ENCODE measurements at places on chromosomes 5 and 9.

DNA sequence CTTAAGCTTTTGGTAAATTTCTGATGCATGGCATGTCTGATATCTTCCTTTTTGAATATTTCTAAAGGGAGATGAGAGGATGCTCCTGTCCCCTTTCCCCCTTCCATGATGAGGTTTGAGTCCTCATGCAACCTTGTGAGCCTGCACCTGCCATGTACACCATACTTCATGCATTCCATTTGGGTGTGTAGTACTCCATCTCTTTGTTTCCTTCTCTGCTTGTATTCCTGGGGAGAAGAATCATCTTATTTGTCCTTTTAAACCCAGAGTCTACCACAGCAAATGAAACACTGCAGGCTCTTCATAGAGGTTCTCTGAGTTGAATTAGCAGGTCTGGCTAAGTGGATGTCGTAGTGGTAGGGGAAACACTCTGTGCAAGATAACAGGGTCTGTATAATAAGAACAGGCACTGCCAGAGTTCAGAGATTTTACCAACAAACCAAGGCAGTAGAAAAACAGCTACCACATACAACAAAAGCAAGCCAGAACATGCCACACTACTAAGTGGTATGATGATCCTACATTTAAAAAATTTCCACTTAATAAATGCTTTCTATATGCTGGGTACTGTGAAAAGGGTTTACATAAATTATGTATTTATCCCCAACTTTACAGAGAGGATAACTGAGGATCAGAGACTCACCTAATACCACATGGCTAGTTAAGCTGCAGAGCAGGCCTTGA, 439.8 kb upstream of the GRIA1 start:
- DNase-seq, result no peak

DNA sequence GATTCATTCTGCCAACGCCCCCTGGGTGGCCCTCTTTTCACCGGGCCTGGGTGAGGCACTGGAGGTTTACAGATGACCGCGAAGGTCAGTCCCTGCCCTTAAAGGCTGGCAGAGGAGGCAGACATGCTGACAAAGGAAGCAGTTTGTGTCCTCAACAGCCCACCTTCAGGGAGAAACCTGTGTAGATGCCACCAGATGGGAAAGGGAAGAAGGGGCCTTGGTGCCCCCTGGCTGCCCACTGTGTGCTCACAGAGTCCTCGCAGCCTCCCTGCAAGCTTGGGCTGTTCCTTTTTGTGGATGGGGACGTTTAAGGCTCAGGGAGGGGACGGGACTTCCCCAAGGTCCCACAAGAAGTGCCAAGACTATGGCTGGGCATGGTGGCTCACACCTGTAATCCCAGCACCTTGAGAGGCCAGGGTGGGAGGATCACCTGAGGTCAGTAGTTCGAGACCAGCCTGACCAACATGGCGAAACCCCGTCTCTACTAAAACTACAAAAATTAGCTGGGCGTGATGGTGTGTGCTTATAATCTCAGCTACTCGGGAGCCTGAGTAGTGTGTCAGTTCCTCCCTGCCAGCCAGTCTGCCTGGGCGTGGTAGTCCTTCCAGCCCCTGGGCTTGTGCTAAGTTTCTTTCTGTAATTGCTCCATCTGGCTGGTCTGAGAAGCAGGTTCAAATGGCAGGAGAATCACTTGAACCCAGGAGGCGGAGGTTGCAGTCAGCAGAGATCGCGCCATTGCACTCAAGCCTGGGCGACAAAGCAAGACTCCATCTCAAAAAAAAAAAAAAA, 36.2 kb downstream of the NEK6 start:
- no peak for DNase-seq

DNA sequence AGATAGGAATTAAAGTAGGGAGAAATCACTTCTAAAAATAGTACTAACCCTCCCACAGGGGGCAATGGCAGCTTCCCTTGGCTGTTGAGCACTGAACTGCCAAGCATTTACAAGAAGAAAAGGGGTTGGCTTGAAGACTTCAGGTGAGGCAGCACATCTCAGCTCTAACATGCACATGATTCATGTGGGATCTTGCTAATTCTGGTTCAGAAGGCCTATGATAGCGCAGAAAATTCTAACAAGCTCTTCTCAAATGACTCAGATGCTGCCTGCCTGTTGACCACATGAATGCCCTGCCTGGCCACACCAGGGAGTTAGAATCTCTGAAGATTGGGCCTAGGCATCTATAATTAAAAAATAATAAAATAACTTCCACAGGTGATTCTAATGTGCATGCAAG, 22.6 kb downstream of the CD180 start:
- DNase-seq, result no peak

- DNase-seq, result no peak
Observed at GRCh38 chr9:117733465-117733864, 29.3 kb downstream of the TLR4 start.

GRCh38 chr5:88238732-88239131, 29.9 kb downstream of the TMEM161B start:
- DNase-seq, result no peak

DNA sequence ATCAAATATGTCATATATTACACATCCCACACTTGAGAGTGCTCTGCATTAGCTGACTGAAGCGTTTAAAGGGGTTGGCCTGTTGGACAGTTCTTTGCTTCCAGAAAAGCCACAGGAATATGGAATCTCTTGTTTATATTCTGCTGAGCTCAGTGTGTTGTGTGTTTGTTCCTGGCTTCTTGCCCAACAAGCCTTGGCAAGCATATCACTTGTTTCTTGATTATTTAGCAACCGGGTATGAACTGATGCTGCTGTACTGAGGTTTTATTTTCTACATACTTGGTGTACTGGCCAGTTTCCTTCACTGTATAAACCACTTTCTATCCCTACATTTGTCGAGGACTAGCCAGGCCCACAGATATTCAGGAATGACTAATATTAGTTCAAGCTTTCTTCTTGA, 378.9 kb downstream of the KCTD16 start:
- DNase-seq, result no peak

DNA sequence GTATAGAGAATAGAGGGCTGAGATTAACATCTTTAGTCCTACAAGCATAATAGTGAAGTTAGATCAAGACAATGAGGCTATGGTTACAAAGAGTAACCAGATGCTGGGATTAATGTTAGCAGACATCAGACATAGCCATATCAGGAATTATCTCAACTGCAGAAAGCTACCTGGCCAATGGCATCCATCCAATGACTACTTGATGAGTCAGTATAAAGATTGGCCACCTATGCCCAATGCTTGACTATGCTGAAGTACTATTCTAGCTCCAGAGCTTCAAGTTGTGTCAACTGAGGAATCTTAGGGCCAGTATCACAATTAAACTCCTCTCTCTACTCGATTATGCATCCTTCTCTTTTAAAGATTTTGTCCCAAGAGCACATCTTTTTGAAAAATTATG, 541.4 kb downstream of the PRELID2 start:
- no peak for DNase-seq

GRCh38 chr9:100521282-100521681, 48.3 kb downstream of the TMEFF1 start:
- DNase-seq, result no peak

DNA sequence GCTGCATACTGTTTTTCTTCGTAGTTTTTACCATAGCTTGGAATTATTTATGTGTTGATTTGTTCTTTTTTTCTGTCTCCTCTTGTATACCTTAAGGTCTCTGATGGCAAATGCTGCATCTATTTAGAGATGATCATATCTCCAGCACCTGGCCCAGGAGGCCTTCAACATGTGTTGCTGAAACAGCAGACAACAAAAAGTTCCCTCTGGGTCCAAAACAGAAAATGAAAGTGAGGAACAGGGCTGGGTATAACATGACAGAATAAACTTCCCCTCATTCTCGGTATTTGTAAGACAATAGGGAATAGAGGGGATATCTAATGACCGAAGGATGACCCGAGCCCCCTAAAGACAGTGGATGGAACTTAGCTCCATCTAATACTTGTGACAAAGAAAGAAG, 22.7 kb upstream of the PCSK1 start:
- DNase-seq, result no peak

- no peak for DNase-seq
Observed at GRCh38 chr9:137128158-137128861, 10.6 kb upstream of the GRIN1 start.

DNA sequence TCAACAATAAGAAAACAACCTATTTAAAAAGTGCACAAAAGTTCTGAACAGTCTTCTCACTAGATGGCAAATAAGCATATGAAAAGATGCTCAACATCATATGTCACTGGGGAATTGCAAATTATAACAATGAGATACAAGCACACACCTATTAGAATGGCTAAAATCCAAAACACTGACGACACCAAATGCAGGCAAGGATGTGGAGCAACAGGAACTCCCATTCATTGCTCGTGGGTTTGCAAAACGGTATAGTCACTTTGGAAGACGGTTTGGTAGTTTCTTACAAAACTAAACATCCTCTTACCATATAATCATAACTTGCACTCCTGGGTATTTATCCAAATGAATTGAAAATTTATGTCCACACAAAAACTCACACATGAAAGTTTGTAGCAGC, 100.9 kb upstream of the TBC1D2 start:
- no peak for DNase-seq

GRCh38 chr9:68751556-68751955, 46.5 kb downstream of the PIP5K1B start:
- DNase-seq, result no peak

GRCh38 chr9:91555132-91555531, 131.5 kb upstream of the NFIL3 start:
- DNase-seq, result no peak

DNA sequence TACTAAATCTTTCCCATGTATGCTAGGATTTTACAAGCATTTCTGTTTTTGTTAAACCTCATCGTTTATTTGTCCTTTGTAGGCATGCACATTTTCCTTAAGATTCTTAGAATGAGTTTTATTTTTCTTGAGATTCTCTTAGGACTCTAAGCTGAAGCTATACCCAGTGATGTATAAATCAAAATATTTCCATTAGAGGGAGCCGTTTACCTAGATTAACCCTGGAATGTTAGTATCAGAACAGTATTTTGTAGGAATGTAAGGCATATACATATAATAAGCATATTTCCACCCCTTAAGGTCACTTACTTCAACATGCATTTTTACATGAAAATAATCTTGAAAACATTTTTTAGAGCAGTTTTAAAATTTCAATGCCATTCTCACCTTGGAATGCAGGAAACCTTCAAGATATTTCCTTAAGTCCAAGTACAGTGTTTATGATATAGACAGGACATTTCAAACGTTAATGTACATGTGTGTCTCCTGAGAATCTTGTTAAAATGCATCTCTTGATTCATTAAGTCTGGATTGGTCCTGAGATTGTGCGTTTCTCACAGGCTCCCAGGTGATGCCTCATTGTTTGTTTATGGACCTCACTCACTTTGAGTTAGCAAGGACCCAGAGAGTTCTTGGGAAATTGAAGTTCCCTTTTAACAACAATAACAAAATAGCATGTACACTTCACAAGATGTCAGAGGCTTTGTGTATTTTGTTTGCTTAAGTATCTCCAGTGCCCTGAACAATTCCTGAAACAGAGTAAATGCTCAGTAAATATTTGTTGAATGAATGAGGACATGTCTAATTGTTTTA, 34.9 kb upstream of the FCHO2 start:
- no peak for DNase-seq

GRCh38 chr9:37645903-37646506, 4.7 kb upstream of the FRMPD1 start:
- DNase-seq, result no peak

GRCh38 chr5:56988490-56988889, 36.6 kb upstream of the MIER3 start:
- no peak for DNase-seq

DNA sequence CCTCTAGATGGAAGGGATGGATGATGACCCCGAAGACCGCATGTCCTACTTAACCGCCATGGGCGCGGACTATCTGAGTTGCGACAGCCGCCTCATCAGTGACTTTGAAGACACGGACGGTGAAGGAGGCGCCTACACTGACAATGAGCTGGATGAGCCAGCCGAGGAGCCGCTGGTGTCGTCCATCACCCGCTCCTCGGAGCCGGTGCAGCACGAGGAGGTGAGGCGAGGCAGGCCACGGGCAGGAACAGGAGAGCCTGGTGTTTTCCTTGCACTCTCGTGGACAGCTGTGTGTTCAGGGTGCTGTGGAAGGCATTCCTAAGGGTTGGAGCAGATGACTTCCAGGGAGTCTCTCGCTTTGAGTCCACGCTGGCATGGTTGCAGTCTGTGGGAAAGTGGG, 73.9 kb downstream of the TJP2 start:
- DNase-seq, result no peak
